ENCODE measurements at places on chromosomes 3 and 15.

DNA sequence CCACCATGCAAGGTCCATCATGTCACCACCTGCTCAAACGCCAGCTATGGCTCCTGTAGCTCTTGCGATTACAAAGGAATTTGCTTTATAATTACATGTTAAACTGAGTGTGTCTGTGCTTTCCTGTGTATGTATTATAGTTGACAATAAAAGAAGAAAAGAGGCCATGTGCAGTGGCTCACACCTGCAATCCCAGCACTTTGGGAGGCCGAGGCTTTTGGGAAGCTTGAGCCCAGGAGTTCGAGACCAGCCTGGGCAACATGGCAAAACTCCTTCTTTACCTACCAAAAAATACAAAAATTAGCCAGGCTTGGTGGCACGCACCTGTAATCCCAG, 27.0 kb downstream of the ATRIP start:
- DNase-seq: no peak

DNA sequence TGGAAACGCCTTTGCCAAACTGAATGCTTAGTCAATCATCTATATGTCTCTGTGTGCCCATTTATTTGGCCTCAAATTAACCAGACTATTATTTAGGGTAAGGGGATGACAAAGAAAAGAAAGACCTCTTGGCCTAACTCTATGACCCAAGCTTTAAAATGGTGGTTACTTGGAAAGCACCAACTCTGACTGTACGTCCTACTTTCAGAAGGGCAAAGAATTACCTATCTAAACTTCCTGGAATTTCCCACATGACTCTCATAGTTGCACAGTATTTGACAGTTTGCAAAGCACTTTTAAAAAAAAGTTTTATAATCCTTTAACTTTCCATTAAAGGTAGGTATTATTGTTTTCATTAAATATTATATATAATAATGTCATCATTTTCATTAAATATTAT, 6.3 kb upstream of the MTHFS start:
- no peak for DNase-seq

GRCh38 chr3:129424185-129424841, 4.1 kb downstream of the EFCAB12 start:
- peak; percentile 11 for DNase-seq

GRCh38 chr3:134754768-134755559, 40.1 kb upstream of the EPHB1 start:
- peak; percentile 51 for DNase-seq

GRCh38 chr3:101902041-101902440, 52.7 kb downstream of the NFKBIZ start:
- no peak for DNase-seq

DNA sequence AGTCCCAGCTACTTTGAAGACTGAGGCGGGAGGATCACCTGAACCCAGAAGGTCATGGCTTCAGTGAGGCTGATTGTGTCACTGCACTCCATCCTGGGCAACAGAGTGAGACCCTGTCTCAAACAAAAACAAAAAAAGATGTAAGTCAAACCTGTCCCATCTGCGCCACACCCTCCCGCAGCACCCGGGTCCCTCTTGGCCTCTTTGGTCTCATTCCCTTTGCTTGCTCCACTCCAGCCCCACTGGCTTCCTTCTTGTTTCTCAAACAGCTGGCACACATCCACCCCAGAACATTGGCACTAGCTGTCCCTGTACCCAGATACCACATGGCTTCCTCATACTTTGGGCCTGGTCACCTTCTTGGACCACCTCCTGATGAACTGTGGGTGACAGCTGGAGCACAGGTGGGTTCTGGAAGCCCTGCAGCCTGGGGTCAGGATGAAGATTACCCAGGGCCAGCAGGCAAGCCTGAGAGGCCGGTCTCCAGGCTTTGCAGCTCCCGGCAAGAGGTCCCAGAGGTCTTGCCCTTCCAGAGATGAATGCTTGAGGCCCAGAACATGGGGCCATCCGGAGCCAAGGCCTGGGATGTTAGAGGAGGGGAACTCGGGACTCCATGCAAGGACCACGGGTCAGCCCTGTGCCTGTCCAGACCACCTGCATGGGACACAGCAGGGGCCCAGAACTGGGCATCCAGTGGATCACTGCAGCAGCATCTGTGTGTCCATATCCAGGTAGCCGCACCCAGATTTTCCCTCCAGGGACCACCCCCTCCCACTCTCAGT, 10.9 kb upstream of the GATA2 start:
- no peak for DNase-seq

Data from GDM1 (cell line).